ENCODE measurements at places on chromosomes 11 and 22.

GRCh38 chr11:62280452-62280851 lies 10.5 kb downstream of the SCGB2A2 start:
- DNase-seq: no peak

DNA sequence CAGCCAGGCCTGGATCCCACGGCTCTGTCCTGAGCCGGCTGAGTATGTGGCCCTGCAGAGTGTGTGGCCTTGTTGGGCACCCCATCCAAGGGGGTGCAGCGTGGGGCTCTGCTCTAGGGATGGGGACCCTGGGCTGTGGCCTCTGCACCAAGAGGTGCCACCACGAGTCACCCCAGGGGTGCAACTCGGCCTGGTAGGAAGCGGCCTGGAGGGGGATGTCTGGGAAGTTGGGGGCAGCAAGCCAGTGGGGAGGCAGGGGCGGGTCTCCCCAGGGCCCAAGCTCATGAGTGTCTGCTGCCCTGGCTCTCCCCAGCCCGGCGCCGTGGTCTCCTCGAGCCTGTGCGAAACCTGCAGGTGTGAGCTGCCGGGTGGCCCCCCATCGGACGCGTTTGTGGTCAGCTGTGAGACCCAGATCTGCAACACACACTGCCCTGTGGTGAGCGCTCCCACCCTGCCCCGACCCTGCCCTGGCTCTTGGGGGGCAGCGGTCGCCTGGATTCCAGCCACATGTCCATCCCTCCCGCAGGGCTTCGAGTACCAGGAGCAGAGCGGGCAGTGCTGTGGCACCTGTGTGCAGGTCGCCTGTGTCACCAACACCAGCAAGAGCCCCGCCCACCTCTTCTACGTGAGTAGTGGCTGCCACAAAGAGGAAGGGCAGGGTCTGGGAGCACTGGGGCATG lies 24.2 kb upstream of the MUC5B start:
- no peak for DNase-seq

DNA sequence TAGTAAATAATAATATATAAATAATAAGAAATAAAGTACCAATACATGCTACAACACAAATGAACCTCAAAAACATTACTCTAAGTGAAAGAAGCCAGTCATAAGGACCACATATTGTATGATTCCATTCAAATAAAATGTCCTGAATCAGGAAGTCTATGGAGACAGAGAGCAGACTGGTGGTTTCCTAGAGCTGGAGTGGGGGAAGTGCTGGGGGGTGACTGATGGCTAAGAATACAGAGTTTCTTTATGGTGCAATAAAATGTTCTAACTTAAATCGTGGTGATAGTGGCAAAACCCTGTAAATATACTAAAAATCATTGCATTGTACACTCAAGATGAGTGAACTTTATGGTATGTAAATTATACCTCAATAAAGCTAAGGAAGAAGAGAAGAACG lies 376.5 kb downstream of the BUD13 start:
- DNase-seq: no peak

DNA sequence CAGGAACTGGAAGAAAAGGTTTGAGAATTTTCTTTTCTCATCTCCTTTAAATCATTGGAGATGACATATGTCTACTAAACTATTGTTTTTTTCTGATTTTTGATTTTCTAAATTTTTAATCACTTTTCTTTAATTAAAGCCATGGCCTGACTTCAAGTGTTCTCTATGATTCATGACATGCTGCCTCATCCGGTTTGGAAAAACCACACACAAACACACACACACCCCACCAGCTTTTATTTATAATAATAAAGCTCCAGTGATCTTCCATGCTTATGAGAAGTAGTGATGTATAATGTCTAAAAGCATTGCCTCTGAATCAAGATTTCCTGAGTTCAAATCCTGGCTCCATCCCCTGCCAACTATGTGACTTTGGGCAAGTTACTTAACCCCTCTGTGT lies 179.2 kb downstream of the SPON1 start:
- no peak for DNase-seq

- no peak for DNase-seq
Measured at GRCh38 chr11:2542406-2542805, 97.6 kb downstream of the KCNQ1 start.

DNA sequence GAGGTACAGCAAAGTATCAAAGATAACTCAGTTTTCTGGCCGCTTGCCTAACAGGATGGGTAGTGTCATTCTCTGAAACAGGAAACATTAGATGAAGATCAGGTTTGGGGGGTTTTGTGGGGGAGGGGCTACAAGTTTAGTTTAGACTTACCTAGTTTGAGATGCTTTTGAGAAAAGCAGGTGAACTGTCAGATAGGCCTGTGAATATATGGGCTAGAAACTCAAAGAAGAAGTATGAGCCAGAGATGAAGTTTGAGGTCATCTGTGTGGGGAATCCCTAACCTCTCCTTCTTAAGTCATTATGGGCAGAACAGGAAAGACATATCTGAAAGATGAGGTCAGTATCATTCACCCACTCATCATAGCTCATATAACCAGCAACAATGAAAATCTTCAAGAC lies 11.9 kb downstream of the HOATZ start:
- no peak for DNase-seq

GRCh38 chr11:84106541-84106940 lies 820.4 kb upstream of the CCDC90B start:
- DNase-seq: no peak

GRCh38 chr11:119572481-119573424 lies 149.8 kb upstream of the THY1 start:
- DNase-seq: no peak

DNA sequence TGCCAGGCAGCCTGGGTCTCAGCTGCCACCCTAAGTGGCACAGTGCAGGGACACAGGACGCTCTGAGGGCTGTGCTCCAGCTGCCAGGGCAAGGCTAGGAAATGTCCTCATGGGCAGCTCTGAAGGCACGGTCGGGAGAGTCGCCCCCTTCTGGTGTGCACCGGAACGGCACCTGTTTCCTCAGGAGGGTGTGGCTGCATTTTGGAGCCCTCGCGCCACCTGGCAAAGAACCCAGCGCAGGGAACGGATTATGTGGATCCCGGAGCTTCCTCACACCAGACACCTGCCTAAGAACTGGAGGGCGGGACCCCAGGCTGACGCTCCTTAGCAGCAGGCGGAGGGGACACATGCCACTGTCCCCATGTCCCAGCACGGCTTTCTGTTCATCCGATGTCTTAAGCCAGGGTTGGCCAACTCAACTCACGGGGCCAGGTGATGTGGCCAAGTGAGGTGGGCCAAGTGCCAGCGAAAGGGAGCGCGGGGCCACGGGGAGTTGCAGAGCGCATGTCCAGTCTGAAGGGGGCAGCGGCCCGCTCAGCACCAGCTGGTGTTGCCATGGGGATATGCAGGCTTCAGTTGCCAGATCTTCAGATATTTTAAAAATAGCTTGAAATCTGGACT lies 5.1 kb upstream of the SLC22A8 start:
- peak; percentile 32 for DNase-seq

- no peak for DNase-seq
Measured at GRCh38 chr22:23970201-23970641, 3.5 kb downstream of the DDTL start.

- no peak for DNase-seq
Measured at GRCh38 chr11:92380882-92381281, 156.3 kb downstream of the FAT3 start.

All from Ammon's horn (tissue), 1 donor.